CD4-positive, alpha-beta T cell treated with Interleukin-12 subunit alpha and Interleukin-12 subunit beta, for 1 hour (primary cell): ENCODE measurements at places on chromosomes 1 and 21.

DNA sequence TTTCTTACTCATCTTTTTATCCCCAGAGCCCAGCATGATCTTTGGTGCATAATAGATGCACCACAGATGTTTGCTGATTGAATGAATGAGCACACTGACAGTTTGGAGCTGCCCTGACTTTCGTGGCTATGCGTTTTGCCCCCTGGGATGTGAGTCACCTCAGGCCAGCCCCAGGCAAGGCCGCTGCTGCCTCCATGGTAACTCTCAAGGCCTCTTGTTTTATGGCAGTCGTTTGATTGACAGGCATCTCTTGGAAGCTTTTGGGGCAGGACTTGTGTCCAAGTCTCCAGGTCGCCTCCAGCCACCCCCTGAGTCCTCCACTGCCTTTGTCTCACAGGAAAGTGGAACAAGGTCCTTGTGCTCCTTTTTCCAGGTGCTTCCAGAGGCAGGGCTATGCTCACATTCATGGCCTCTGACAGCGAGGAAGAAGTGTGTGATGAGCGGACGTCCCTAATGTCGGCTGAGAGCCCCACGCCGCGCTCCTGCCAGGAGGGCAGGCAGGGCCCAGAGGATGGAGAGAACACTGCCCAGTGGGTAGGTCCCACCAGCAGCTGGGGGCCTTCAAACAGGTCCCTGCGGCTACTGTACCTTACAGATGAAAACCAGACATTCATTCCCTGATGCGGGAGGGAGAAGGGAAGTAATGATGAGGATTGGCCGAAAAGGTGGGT, 11.2 kb downstream of the PSEN2 start:
- no peak for DNase-seq

DNA sequence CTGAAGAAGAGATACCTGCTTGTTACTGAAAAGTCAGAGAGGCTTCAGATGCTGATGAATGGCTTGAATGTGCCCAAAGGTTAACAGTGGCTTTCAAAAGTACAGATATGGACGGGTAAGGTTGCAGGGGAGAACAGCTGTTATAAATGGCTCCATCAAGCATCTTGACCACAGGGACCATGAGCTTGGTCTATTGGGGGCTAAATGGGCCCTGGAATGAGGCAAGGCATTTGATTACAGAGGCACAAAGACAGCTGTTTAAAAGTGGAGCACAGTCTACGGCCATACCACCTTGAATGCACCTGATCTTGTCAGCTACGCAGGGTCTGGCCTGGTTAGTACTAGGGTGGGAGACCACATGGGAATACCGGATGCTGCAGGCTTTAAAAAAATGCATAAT, 48.3 kb downstream of the C1orf198 start:
- no peak for DNase-seq

DNA sequence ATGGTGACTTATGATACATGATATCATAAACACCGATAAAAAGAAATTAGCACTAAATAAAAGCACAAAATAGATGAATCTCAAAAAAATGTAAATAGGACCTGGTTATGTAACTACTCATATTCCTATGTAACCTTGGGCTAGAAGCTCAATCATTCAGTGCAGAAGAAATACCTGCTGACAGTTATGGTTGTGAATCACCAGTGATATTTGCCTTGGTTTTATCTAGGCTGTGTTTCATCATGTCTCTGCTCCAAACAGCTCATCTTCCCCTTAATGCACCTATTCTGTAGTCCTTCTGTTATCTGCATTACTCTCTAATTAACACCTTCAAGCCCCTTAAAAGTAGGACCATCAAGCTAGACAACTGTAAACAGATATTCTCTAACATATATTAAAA, 16.3 kb upstream of the PIGC start:
- no peak for DNase-seq

GRCh38 chr1:43834280-43835081, 99.1 kb upstream of the ARTN start:
- DNase-seq: no peak

DNA sequence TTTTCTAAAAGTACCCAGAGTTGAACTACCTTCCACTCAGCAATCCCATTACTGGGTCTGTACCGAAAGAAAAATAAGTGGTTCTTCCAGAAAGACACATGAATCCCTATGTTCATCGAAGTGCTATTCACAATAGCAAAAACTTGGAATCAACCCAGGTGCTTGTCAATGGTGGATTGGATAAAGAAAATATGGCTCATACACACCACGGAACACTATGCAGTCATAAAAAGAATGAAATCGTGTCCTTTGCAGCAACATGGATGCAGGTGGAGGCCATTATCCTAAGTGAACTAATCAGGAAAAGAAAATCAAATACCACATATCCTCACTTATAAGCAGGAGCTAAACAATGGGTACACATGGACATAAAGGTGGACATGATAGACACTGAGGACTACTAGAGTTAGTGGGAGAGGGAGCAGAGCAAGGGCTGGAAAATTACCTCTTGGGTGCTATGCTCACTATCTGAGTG, 32.9 kb upstream of the JUN start:
- no peak for DNase-seq

DNA sequence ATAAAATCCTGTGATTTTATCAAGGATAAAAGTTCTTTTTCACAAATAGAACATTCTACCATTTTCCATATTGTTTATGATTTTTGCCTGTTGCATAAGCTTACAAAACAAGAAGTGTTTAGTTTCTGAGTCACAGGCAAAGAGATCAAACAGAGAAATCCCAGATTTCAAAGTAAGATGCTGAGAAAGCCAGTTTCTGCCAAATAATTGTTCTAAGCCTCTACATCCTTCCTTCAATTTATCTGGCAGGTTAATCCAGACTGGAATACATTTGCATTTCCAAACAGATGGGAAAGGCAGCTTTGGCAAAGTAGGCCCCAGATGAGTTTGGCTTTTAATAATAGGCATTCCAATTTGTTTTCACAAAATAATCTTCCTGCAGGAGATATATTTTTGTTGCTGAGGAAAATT, 2.5 kb downstream of the SLC1A7 start:
- no peak for DNase-seq
